Substantia nigra (tissue), 51 donors: ENCODE measurements at places on chromosomes 11 and 22.

DNA sequence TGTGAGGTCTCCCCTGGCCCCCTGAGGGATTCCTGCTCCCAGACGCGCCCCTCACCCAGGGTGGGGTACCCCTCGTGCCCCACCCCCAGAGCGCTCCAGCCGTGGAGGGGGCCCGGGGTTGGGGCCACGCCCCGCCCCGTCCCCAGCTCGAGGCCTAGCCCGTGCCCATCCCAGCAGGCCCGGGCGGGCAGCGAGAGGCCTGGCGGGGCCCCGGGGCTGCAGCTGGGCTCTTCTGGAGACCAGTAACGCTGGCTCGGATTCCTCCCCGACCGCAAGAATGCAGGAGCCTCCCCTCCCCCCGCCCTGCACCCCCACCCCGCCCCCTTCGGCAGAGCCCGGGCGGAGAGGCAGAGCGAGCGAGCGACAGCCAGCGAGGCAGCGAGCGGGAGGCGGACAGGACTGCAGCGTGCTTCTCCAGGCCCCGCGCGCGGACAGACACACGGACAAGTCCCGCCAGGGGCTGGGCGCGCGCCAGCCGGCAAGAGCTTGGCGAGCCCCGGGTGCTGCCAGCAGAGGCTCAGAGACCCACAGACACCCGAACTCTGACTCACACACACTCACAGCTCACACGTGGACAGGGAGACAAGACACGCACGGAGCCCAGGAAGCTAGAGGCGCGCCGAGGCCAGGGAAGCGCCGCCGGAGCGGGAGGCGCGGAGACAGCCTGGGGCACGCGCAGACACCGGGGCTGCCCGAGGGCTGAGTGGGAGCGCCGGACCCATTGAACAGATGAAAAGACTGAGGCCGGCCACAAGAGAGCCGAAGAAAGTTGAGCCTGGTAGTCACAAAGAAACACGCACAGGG is 15.2 kb downstream of the BCL9L start:
- DNase-seq = no peak

- DNase-seq = no peak
These were observed 559 bp downstream of the SNX19 start for GRCh38 chr11:130915603-130916237.

DNA sequence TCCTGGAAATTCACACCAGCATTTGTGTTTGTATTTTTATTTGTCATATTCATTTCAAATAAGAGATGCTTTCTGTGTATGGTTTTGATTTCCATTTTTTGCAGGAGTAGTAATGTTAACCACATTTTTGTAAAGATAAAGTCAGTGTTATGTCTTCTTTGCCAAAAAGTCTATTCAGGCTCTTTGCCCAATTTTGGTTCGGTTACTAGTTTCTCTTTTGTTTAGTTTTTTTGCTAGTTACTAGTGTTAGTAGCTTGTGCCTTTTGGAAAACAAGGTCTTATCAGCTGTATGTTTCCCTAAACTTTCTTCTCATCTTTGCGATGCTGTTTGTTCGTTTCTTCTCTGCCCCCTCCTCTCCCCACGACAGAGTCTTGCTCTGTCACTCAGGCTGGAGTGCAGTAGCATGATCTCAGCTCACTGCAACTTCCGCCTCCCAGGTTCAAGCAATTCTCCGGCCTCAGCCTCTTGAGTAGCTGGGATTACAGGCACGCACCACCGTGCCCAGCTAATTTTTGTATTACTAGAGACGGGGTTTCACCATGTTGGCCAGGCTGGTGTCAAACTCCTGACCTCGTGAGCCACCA is 112.3 kb upstream of the GRK3 start:
- no peak for DNase-seq

DNA sequence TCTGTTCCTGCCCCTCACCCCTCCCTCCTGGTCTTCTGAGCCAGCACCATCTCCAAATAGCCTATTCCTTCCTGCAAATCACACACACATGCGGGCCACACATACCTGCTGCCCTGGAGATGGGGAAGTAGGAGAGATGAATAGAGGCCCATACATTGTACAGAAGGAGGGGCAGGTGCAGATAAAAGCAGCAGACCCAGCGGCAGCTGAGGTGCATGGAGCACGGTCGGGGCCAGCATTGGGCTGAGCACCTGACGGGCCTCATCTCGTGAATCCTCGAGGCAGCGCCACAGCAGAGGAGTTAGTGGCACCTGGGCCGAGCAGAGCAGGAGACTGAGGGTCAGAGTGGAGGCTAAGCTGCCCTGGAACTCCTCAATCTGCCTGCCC is 941.8 kb downstream of the BRD1 start:
- DNase-seq = no peak

GRCh38 chr11:64887757-64888405 is 9.5 kb upstream of the EHD1 start:
- DNase-seq = peak; percentile 32

GRCh38 chr11:115886422-115886733 is 382.2 kb upstream of the CADM1 start:
- DNase-seq = no peak
